Foreskin fibroblast (primary cell): ENCODE measurements at places on chromosomes 16 and 17.

GRCh38 chr17:7720125-7720524 is 2.6 kb downstream of the DNAH2 start:
- DNase-seq, result no peak

GRCh38 chr17:37820995-37821713 is 76.3 kb upstream of the HNF1B start:
- no peak for DNase-seq

DNA sequence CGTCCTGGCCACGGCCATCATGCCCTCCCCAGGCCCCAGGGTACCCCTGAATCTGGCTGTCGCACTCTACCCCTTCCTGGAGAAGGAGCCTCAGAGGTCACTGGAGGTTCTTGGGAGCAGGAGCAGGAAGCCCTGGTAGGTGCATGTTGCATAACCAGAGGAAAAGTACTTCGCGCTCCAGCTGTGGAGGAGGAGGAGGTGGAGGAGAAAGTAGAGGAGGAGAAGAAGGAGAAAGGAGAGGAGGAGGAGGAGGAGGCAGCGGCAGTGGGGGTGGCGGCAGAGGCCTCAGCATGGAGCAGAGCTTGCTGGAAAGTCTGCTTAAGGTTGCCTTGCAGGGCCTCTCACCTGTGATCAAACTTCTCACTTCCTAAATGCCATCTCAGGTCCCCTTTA is 61.8 kb downstream of the BAIAP2 start:
- no peak for DNase-seq

DNA sequence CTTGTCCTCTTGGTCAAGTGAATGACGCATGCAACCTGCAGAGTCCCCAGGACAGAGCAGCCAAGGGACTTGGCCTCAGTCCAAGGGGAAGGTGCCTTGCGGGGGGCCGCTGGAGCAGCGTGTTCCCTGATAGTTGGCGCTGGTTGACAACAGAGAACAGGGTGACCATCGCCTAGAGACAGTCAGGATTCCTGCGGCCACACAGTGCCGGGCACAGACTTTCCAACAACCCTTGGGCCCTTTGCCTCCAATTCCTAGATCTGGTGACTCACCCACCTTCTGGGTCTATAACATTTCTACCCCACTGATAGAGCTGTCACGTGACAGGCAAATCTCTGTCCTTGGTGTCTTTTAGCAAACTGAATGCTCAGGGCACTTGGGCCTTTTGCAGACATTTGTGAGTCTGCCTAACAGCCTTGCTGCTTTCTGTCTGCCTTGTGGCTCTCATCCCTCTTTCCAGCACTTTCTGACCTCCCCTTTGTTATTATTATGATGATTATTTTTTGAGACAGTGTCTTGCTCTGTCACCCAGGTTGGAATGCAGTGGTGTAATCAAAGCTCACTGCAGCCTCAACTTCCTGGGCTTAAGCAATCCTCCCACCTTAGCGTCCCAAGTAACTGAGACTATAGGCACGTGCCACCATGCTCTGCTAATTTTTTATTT is 11.9 kb upstream of the TEDC2 start:
- no peak for DNase-seq

DNA sequence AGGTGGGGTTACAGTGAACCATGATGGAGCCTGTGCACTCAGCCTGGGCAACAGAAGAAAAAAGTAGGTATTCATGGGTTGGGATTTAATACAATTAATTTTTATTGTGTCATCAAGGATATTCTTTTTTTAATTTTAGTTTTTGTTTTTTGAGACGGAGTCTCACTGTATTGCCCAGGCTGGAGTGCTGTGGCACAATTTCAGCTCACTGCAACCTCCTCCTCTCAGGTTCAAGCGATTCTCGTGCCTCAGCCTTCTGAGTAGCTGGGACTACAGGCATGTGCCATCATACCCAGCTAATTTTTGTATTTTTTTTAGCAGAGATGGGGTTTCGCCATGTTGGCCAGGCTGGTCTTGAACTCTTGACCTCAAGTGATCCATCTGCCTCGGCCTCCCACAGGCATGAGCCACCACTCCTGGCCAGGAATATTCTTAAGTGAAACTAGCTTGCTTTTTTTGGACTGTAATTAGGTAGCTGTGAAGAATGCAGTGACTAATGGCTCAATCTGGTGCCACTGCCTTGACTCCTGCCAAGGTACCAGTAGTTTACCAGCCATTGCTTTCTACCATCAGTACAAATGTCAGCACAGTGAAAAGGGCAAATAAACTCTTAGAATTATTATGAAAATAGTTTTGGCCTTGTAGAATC is 4.8 kb downstream of the PPM1D start:
- DNase-seq, result peak; percentile 65
